CD4-positive, alpha-beta T cell treated with Interleukin-6 at 100 ng/mL for 8 hours (primary cell): ENCODE measurements at places on chromosomes 12 and 14.

DNA sequence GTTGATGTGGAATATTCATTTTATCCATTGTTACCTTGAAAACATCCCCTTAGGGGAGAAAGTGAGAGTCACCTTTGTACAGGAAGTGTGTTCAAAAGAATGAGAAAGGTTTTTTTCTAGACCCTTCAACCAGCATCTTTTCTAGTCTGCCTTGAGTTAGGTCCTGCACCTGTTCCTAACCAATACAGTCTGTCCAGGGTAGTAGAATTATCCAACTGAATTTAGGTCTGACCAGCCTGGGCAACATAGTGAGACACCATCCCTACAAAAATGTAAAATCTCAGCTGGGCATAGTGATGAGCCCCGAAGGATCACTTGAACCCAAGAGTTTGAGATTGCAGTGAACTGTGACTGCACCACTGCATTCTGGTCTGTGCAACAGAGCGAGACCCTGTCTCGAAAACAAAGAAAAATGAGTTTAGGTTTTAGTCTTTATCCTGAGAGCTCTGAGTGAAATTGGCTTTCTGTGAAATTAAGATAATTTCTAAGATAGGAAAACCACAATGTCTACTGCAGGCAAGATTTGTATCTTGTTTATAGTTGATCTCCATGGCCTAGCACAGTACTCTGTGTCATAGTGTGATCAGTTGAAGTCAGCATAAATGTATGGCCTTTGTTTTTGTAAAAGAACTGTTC is 25.2 kb downstream of the ARHGAP5 start:
- DNase-seq, result peak; percentile 19

GRCh38 chr12:24483732-24484131 is 465.2 kb downstream of the BCAT1 start:
- no peak for DNase-seq

- no peak for DNase-seq
These were observed 784.6 kb downstream of the TMTC2 start for GRCh38 chr12:83471341-83471740.

DNA sequence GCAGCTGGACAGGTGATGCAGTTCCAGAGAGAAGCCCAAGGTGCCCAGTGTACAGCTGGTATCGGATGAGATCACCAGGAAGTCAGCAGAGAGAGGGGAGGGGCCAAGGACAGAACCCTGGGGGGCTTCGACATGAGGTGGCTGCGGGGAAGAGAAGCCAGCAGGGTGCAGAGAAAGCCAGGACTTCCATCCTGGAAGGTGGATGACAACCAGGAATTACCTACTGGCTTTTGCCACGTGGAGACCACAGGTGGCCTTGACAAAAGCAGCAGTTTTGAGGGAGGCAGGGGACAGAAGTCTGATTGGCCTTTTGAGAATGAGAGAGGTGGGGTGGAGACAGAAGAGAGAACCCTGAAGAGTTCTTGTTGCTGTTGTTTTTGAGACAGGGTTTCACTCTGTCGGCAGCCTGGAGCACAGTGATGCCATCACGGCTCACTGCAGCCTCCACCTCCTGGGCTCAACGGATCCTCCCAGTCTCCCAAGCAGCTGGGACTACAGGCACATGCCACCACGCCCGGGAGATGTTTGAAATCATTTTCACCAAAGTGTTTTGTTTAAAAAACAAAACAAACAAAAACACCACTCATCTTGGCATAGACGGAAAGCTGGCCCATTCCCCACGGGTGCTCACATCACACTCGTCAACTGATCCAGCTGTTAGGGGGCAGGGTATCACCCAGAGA is 35.2 kb downstream of the CDC42BPB start:
- DNase-seq, result no peak

GRCh38 chr12:29133680-29134079 is 15.4 kb upstream of the FAR2 start:
- DNase-seq, result no peak

DNA sequence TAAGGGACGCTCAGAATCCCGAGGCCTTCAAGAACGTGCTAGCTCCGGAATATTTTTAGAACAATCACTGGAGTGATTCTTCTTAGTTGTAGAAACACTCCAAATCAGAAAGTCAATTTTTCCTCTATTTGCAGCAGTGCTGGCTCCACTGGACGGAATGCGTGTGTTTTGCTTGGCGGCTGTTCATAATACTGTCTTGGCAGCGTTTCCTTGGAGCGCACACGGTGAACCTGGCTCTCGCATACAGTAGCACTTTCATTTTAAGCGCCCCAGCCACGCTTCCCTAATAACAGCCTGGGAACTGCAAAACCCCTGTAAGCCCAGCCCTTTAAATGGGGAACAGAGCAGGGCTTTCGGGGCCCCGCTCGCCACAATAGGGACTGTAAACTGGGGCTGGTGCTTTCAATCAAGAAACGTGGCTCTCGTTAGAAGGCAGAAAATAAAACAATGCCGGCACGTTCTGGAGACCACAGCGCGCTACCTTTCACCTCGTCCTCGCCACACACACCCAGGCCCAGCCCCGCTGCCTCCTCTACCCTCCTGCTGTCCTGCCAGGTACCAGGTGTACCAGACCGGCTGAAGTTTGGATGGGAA is 79.9 kb downstream of the BCL11B start:
- DNase-seq, result no peak

- peak; percentile 69 for DNase-seq
These were observed 6.4 kb upstream of the ZNF385A start for GRCh38 chr12:54390668-54391551.

GRCh38 chr14:105888784-105889665 is 362.6 kb downstream of the TMEM121 start:
- DNase-seq, result no peak

DNA sequence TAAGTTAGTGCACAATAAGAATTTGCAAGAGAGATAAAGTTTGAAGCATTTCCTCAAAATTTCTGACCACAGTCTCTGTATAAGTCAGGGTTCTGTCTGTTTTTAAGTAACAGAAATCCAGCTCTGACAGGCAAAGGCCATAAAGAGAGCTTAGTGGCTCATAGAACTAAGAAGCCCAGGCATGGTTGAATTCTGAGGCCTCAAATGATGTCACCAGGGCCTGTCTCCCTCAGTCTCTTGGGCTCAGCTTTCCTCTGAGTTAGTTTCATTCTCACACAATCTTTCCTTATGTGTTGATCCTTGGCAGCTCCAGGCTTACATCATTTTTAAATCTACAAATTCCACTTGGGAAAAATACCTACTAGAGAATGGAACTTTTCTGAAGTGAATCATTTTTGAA is 173.4 kb upstream of the ATP2B1 start:
- no peak for DNase-seq

DNA sequence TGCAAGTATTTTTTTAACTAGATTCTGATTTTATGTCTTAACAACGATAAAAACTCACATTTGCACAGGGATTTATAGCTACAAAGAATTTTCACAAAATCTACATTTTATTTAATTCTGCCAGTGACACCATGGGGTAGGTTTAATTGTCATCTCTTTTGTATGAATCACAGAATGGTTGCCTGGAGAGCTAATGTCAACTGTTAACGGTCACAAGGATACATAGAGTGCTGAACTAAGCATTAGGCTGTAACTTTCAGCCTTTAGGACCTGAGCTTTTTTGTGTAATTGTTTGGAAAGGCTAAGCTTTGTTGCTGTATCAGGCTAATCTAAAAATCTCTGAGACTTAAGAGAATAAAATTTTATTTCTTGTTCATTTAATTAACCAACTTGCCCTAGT is 465.3 kb upstream of the TBX3 start:
- no peak for DNase-seq

- DNase-seq, result no peak
These were observed 131.3 kb downstream of the ZFP36L1 start for GRCh38 chr14:68661226-68662225.

- no peak for DNase-seq
These were observed 203.1 kb downstream of the CALM1 start for GRCh38 chr14:90599748-90600507.

DNA sequence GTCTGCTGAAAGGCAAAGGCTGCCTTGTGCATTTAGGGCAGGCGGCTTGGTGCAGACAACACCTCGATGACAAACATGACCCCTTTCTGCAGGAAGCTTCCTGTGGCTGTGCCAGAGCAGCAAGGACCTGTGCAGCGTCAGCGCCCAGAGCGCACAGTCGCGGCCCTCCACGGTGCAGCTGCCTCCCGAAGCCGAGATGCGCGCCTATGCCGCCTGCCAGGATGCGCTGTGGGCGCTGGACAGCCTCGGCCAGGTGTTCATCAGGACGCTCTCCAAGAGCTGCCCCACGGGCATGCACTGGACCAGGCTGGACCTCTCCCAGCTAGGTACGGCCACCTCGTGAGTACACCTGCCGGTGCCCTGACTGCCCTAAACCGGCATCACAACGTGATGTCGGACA is 57.3 kb downstream of the ANKRD9 start:
- no peak for DNase-seq

GRCh38 chr12:70603044-70603443 is 34.2 kb downstream of the PTPRB start:
- no peak for DNase-seq

DNA sequence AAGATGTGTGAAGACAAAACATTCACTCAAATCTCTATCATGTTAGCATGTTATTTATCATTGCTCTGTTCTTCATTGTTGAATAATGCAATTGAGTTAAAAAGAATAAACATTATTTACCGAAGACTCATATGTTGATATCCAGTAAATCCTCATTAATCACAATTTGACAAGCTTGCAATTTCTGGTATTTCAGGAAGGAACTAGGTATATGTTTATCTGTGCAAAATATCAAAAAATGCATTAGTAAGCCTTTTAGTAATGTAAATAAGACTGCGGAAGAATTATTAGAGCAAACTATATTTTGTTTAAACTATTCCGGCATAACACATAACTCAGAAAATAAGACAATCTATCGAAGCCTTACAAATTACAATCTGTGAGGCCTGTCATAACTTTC is 222.7 kb upstream of the NOVA1 start:
- DNase-seq, result no peak

DNA sequence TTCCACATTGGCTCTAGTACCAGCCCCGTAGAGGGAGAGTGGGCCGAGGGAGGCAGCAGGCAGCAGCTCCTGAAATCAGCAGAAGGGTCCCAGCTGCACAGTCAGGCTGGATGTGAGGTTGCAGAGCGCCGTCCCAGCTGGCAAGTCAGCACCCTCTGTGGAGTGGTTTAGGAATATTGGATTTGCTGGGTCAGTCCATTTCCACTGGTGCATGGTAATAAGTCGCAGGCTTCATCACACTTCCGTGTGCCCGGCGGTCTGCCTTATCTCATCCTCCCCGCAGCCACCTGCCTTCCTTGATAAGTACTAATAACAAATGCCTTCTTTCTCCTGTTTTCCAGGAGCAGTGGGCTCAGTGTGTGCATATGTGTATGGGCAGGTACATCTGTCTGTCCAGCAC is 112.9 kb downstream of the TSPAN9 start:
- DNase-seq, result no peak

DNA sequence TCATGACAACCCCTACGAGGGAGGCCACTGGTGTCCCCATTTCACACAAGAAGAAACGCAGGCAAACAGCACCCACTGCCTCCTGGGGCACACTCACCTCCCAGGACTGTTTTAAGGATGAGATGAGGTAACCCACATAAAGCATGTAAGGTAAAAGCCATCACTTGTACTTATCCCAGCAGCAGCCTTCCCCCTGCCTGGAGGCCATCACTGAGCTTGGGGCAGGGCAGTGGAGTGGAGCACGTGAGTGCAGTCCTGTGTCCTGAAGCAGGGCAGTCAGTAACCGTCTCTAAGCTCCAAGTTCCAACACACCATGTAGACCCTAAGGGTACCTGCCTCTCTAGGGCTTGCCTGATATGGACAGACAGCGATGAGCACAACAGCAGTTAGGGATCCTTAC is 1.7 kb downstream of the POLE start:
- DNase-seq, result no peak

DNA sequence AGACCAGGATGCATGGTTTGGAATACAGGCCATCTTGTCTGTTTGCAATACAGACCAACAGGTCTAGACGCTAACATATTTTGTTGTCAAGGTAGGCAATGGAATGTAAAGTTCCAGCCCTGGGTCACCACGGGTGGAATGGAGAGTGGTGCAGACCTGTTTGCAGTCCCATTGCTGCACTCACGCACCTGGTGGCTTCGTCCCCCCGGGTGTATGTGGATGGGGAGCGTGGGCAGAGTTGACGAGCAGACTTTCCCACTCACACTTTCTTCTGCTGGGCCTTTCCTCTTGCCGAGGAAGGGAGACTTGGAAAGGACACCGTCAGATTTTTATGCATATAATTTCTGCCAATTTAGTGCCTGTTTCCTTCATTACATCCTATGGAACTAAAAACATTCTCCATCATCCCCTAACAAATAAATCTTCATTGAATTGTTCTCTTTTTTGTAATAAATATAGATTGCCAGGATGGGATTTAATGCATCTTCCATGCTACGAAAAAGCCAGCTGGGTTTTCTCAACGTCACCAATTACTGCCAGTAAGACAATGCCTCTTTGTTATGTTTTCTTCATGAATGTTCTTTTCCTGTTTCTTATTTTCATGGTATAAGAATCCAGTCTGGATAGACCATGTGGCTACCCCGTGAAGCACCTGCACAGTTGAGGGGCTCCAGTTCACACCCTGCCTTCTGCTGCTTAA is 15.2 kb downstream of the DCAF4 start:
- no peak for DNase-seq

DNA sequence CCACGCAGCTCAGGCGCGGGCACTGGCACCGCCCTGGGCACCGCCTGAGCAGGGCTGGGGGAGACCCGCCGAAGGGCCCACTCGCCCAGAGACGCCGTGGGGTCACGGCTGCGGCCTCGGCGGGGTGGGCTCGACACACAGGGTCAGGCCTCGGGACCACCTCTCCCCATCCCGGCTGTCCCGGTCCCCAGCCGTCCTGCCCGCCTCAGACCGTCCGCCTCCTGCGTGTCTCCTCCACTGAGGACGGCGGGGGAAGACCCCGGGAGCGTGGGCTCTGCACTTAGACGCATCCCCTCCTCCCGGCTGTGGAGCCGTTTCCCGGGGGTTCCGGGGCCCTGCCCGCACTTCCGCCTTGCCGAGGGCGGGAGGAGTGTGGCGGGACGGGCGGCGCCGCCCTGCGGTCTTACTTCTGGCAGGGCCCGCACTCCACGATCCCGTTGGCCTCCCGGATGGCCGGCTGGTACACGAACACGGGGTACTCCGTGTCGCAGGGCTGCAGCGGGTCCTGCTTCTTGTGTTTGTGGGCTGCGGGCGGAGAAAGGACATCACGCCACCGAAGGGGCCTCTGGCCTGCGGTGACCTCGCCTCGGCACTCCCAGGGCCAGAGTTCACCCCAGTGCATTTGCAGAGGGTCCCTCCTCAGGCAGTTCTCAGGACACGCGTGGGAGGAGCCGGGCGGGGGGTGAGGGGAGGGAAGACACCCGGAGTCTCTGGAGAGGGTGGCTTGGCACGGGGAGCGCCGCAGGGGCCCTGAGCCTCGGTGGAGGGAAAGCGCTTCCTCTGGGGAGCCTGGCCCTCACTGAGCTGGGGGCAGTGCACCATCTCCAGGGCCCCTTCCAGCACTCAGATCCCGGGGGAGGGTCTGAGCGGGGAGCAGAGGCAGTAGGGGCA is 23.1 kb upstream of the LRTM2 start:
- peak; percentile 59 for DNase-seq
